Effector memory CD8-positive, alpha-beta T cell (primary cell): ENCODE measurements at places on chromosomes 3 and 15.

GRCh38 chr15:71048913-71049675, 66.2 kb upstream of the THSD4 start:
- no peak for DNase-seq

DNA sequence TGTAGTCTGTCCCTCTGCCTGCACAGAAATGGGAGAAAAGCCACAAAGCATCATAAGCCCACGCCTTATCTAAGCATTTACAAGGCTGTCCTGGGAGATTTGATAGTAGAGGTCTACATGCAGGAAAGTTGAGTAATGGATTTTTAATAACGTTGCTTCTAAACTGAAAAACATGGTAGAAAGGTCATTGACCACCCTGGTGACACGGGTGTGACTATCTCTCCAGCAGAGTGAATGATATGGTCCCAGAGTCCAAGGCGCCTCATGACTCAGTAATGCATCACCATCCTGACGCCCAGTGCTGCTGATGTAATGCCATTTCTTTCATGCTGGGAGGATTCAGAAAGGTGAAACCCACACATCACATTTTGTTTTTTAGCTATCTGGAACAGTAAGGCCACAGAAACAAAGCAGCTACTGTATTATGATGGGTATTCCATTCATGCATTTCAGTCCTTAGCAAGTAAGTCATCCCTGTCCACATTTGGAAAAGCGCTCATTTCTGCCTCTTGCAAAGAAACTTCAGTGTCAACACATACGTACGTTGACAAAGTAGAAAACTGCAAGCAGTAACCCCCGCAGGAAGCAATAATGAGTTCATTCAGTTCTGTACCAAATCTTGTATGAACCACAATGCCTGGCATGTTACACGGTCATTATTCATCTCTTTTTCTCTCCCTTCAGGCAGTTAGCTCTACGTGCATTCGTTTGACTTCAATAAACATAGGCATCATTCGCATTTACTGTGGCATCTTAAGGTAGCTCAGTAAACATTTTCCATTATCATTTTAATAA, 483.5 kb downstream of the GABRG3 start:
- no peak for DNase-seq

DNA sequence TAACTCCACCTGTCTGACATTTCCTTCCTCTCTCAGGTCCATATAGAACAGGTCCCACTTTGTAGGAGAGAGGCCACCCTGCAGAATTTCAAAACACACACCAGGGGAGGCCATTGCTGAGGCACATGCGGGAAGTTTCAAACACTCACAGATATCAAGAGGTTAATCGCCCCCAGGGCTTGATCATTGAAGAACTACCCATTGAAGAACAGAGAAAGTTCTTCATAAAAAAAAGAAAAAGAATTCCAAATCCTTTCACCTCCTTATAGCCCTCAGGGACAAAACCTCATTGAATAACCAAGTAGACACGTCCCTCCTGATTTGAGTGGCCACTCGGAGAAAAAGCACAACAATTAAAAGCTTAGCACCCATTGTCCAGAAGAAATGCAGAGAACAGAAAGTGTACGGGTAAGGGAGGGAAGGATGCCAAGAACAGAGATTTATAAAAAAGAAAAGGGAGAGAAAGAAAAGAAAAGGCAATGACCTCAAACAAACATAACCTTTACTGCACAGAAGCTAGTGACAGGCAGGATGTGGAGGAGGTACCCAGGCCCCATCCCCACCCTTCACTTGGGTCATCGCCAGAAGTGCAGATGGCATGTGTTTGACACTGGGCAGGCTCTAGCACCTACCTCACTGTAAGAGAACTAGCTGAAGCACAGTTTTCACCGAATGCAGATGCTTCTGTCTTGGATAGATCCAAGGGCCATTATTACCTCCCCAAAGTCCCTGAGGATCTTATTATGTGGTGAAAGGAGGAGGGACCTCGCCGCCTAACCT, 112.3 kb upstream of the HES1 start:
- no peak for DNase-seq

GRCh38 chr3:175270198-175270837, 411.2 kb downstream of the NAALADL2 start:
- DNase-seq = no peak

- no peak for DNase-seq
These were observed 6.8 kb upstream of the TRH start for GRCh38 chr3:129967761-129968160.

- no peak for DNase-seq
These were observed 11.2 kb downstream of the ANXA2 start for GRCh38 chr15:60386615-60387014.

DNA sequence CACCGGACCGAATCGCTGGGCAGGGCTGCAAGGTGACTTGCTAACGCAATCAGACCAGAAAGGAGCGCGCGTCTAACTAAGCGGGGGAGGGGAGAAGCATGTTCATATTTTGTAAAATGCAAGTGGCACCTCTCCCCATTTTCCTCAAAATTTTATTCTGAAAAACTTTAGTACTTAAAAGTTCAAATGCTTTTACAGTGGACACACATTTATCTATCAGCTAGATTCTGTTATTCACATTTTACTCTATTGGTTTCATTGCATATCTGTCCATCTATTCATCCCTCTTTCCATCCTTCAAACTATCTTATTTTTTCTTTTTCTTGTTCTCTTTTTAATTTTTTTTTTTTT, 46.1 kb upstream of the KLHL25 start:
- no peak for DNase-seq

DNA sequence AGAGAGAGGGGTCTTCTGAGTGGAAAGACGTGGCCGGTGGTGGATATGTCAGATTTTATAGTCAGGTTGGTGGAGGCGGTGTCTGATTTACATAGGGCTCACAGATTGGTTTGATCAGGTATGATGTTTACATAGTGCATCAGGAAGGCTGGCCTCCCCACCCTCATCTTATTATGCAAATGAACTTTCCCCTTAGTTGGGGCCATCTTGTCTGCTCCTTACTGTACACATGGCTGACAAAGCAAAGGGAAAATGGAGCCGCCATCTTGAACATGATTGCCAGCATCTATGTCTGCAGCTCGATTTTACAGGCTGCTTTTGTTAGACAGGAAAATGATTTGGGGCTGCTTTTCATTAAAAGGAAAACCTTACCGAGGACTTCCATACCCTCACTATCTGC, 19.9 kb downstream of the SQOR start:
- no peak for DNase-seq

- no peak for DNase-seq
These were observed 578.0 kb downstream of the UNC13C start for GRCh38 chr15:54556231-54556630.

- DNase-seq = no peak
These were observed 52.9 kb downstream of the TUBGCP4 start for GRCh38 chr15:43423793-43424192.

DNA sequence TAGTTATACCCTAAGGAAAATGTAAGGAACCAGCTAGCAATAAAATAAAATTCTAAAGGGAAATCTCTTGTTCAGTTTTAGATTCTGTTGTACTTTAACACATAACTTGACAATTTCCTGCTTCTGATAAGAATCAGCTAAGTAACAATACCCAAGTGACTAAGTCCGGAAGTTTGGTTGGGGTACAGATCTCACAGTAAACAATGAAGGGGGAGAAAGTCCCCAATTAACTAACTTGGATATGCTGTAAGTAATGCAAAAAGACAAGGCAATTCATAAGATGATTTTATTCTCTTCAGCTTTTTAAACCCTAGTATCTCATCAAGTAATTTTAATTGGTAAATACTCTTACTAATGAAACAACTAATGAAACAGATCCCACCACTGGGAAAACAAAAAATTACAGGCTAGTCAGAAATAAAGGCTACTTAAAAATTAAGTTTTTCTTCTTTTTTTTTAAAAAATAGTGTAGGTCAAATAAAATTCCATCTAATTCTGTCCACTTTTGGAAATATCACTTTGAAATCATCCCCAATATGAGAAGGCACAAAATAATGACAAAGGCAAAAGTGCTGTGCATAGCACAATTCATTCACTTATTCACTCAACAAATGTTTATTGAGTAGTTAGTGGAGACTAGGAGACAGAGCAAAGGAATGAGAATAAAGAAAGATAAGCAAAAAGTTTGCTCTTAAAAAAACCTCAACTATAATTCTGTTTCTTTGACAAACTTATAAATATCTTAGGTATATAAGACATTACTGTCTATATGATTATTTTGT, 37.8 kb upstream of the IL20RB start:
- DNase-seq = no peak

DNA sequence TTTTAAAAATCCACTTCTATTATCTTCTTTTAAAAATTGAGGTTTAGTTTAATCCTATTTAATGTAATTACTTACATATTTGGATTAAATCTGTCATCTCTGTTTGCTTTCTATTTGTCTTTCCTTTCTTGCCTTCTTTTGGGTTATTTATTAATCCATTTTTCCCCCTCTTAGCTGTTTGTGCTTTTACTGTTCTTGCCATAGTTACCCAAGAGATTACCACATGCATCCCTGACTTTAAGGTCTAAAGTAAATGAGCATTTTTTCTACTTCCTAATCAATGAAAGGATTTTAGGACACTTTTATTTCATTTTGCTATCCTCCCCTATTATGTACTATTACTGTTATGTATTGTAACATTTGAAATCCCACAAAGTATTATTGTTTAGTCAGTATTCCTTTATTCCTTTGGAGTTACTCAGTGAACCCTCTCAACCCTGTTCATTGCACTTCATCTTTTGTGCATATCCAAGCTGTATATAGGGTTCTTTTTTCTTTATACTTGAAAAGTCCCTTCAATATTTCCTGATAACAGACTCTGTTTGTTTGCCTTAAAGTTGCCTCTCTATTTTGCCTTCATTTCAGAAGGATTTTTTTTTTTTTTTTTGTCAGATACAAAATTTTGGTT, 62.7 kb downstream of the MEF2A start:
- no peak for DNase-seq

DNA sequence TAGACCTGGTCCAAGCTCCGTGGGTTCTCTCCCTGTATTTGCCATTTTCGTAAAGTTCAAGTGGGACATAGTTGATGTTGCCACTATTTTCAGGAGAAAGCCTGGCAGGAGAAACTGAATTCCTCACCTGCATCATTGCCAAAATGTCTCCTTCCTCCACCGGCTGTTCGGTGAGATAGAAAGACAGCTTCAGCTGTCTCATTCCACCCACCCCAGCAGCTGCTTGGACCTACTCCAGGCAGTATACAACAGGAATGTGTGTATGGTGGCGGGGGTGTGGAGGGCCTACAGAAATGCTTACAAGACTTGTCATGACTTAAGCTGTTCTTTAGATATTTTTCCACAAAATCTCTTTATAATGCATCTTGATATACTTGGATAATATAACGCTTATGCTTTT, 132.7 kb upstream of the RAP2B start:
- no peak for DNase-seq

GRCh38 chr15:64070965-64071851, 22.4 kb downstream of the CIAO2A start:
- DNase-seq = no peak

DNA sequence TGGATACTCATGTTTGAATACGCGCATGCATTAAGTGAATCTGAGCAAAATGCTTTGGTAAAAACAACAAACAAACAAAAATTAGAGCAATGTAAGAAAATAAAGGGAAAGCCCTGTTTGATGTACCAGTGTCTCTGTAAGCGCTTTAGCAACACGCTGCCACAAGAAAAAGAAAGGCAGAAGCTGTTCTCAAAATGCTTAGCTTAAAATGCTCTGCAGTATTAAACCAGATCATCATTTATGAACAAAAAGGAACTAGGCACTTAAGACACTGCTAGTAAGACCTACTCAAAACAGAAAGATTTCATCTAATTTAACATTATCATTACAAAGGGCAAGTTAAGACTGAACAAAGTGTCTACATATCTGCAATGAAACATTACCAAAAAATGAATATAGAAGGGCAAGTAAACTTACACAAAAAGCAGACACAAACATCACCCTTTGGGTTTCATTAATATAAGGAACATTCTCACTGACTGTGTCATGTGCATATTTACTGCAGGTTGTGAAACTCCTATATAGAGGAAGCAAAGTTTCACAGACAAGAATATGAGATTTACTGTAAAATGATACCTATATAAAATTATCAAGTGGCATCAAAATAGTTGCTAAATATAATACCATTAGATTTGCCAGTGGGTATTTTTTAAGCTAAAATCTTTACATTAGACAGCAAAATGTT, 102.1 kb downstream of the FBXL22 start:
- DNase-seq = no peak

- DNase-seq = no peak
These were observed 82.2 kb downstream of the ITPR1 start for GRCh38 chr3:4575381-4575780.

DNA sequence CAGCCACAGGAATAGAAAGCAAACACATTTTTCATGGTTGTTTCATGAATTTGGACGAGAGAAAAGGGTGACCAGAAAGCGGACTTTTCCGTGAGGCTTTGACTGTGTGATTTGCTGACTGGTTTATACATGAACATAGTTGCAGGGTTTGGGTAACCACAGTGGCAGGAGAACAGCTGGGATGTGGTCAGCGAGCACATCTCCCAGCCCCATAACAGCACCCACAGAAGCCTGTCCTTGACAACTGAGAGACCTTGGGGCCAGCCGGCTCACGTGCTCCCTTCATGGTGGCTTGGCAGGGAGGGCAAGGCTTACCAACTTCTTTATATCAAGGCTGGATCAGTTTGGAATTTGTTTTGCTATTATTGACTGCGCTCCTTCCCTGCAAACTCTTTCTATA, 13.2 kb upstream of the RGMA start:
- DNase-seq = no peak
